ENCODE measurements at places on chromosomes 11 and 22.

DNA sequence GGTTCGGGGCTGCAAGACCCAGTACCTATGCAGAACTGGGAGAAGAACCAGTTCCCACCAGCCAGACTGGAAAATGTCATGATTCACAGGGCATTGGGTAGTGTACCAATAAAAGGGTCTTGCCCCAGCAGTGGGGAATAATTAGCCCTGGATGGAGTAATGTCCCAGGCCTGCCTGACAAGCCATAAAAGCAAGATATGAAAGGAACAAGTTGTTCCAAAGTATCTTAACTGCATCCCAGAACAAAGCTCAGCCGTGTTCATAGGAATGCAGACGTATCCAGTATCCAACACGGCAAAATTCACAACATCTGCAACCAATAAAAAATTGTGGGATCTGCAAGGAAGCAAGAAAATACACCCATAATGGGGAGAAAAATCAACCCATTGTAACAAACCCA, 47.9 kb downstream of the ASCL2 start:
- DNase-seq, result no peak

DNA sequence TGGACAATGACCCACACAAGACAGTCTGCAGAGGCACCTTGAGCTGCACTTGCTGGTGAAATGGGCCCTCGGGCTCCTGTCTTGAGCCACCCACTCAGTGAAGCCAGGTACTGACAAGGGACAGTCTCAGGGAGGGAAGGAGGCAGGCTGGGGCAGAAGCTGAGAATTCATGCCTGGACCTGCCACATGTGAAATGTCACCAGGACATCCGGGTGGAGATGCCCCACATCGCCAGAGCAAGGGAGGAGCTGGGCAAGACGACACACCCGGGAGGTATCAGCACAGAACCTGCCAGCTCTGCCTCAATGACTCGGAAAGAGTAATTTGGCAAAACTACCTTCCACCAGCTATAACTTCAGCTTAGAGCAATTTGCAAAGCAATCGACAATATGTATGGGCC, 23.5 kb downstream of the CPT1A start:
- no peak for DNase-seq

DNA sequence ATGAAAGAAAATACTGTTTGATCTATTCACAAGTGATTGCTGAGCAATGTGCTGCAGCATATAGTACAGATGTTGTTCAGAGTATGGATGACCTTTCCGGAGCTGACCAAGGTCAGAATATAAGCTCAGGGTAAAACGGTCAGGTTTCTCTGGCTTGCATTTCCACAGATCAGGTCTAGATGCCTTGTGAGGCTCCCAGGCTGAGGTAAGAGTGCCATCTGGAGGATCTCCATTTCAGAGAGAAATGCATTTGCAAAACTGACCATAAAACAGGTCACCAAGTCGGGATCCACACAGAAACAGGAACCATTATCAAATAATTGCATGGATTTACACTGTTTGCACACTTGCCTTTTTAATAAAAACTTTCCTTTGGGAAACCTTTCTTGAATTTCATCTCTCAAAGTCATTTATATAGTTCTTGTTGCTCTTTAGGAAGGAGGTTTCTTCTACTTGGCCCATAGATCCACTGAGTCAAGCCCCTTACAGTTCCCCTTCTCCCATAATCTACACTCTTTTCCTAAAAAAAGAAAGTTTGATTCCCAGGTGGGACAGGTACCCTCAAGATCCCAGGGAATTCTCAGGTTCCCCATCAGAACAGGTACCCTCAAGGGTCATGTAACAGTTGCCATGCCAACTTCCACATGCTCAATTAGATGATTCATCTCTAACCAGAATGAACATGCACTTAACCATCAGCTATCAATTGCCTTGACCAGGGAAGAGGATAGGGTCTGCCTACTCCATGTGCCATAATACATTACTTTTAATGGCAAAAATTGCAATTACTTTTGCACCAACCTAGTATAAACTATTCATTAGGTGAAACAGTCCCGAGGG, 25.0 kb upstream of the TMPRSS5 start:
- DNase-seq, result peak; percentile 36

GRCh38 chr11:85044911-85045310, 582.2 kb downstream of the DLG2 start:
- DNase-seq, result no peak

GRCh38 chr11:924406-925157, 1.1 kb upstream of the AP2A2 start:
- DNase-seq, result no peak

GRCh38 chr22:43136255-43136654, 6.9 kb downstream of the MCAT start:
- DNase-seq, result no peak

DNA sequence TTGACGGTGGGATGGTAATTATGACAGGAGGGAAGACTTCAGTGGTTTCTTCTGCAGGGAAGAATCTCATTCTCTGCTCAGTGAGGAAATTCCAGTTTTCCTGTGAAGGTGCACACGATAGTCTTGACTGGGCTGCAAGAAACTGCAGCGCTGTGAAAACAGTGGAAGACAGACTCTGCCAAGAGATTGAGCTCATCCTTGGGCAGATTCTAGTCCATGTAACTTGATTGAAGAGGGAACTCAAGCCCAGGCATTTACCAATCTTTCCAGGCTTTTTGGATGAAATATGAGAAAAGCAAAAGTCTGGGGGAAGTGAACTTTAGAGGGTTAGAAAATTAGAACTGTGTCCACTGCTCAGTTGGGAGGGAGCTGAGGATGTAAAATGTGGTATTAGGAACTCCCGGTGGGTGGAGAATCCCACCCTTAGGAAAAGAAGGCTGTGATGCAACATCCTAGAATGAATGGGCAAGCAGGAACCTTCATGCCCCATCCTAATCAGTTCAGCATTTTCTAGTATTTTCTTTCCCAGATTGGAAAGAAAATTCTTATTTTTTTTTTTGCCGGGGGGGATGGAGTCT, 212.6 kb downstream of the DBX1 start:
- DNase-seq, result no peak

- DNase-seq, result no peak
Observed at GRCh38 chr11:63907063-63907462, 9.9 kb downstream of the RCOR2 start.

- no peak for DNase-seq
Observed at GRCh38 chr11:4605057-4605456, 3.0 kb downstream of the TRIM68 start.

GRCh38 chr11:132590986-132591385, 941.3 kb downstream of the OPCML start:
- DNase-seq, result no peak

GRCh38 chr11:95443386-95443785, 212.4 kb upstream of the SESN3 start:
- DNase-seq, result no peak

- DNase-seq, result no peak
Observed at GRCh38 chr11:75425422-75425821, 7.6 kb downstream of the KLHL35 start.

- no peak for DNase-seq
Observed at GRCh38 chr11:69510471-69511357, 29.3 kb downstream of the LINC01488 start.

DNA sequence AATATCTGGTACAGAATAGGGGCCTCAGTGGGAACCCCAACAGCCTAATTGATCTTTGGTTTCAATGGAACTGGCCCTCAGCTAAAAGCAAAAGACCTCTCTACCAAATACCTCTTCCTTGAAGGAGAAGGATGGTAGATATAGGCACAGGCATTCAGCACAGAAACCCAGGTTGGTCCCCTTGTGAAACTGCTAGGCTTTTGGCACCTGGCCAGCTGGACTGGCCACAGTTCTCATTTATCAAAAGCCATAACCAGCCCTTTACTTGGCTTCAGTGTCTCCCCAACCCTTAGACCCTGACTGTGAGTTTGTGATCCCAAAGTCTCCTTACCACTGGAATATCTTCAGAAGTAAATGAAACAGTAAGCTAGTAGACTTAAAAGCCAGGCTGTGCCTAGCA, 152.9 kb downstream of the TENM4 start:
- no peak for DNase-seq

DNA sequence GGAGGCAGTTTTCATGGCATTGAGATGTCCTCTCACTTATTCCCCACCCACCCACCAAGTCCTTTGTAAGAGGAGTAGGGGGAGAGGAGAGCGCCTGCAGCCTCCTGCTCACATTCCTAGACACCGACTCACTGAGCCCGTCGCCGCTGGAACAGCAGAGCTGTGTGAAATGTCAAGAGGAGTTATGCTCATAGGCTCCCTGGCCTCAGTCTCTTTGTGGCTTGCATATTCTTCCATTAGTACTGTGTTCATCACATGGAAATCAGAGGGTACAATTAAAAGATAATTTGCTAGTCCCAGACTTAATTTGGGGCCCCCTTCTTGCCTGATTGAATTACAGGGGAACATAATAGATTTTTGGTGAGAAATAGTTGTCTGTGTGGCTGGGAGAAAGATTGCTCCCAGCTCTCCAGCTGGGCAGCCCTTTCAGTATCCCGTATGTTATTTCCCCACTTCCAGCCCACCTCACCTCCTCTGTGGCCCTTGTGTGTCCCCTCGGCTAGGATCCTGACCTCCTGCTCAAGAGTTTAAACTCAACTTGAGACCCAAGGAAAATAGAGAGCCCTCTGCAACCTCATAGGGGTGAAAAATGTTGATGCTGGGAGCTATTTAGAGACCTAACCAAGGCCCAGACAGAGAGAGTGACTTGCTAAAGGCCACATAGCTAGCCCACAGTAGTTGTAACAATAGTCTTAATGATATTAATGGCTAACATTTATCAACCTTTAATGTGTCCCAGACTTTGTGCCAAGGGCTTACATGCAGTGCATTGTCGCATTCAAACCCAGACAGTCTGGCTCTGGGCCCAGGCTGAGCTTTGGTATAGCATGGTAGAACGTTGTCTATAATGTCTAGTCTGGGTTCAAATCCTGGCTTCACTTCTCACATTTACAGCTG, 32.2 kb downstream of the LIMK2 start:
- no peak for DNase-seq

DNA sequence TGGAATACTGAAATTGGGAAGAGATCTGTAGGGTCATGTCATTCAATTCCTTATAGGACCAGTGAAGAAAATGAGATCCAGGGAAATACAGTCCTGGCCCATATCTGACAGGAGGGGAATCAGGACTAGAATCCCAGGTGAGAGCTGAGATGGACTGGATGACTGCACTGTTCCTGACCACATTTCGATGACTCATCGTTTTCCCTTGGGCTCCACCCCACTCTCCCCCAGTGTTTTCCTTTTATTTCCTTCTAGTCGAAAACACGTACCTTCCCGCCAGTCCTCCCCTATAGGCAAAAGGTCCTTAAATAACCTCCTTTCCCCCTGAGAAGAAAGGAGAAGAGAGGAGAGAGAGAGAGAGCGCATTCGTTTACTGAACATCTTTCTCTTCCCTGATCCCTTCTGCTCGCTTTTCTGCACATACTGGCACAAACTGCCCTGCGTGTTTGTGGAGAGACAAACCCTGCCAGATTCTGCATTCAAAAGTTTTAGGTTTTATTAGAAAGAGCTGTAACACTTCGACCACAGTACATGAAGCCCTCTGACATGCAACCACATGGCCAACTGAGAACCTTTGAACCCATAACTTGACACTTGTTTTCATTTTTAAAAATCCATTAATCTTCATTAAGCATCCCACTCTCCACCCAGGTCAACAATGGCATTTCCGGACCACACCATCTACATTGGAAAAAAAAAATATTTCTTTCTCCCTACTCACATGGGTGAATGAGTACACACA, 565.7 kb downstream of the METTL15 start:
- DNase-seq, result no peak

DNA sequence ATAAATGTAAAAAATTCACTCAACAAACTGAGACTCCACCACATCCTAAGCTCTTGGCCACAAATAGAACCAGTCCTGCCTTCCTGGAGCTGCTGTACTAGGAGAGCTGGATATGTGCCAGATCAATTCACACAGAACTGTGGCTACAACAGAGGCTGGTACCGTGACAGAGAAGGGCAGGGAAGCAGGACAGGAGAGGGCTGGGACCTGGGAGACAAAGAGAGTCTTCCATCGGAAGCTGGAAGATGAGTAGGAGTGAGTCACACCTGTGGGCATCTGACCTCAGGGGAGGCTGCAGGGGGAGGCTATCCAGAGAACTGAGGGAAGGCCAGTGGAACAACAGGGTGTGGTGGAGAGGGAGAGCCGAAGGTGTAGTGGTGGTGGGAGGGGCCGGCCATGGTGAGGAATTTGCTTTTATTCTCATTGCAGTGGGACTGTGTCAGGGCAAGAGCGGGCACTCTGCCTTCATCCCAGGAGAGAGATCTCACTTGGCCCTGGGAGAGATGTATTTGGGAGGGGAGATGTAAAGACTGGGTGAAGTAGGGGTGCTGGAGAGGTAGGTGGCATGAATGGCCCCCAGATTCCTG, 1.9 kb upstream of the LTBP3 start:
- peak; percentile 41 for DNase-seq

- DNase-seq, result no peak
Observed at GRCh38 chr11:130848361-130849214, 67.7 kb downstream of the SNX19 start.

GRCh38 chr22:19912271-19912999, 29.1 kb upstream of the COMT start:
- no peak for DNase-seq

DNA sequence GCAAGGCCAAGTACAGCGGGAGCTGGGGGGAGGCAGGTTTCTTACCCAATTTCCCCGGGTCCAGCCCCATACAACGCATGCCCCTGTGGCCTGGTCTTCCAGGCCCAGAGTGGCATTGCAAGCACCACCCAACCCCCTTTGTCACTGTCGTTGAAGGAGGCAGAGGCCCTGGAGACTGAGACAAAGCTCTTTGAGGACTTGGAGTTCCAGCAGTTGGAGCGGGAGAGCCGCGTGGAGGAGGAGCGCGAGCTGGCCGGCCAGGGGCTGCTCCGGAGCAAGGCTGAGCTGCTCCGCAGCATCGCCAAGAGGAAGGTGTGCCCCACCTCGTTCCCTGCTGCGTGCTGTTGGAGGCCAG, 27.8 kb downstream of the PHLDB1 start:
- DNase-seq, result no peak

DNA sequence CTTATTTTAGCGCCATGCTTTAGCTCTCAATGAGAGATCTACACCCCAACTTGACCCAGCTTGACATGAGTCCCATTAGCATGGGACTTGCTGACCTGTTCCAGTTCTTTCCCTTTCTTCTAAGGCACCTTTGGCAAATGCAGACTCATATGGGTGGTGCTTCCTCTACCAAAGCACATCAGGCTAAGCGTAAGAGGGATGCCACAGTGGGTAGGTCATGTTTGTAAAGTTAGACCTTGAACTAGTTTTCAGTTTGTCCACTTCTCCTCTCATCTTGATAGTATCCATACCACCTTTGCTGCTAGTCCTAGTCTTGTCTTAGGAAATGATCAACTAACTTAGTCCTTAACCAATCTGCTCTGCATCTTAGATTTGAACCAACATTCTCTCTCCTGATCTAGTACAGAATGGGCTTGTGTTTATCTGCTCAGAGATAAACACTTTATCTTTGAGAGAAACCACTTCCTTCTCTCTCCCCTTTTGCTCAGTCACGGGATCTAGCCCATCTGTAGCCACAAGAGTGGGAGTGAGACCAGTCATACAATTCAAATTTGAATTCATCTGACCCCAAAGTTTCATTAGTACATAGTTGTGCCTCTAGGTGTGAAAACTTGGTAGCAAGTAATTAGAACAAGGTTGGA, 72.1 kb upstream of the CD44 start:
- DNase-seq, result no peak

GRCh38 chr11:134584706-134585445, 172.8 kb upstream of the B3GAT1 start:
- no peak for DNase-seq
